ENCODE measurements at places on chromosomes 3 and 15. TPM values are rescaled to one million over a fixed set of nuclear protein-coding genes. Genes with fewer than 3 reads are reported as not detected.
A peak's percentile ranks its signal among the peaks of the same experiment; 100 is the strongest.

DNA sequence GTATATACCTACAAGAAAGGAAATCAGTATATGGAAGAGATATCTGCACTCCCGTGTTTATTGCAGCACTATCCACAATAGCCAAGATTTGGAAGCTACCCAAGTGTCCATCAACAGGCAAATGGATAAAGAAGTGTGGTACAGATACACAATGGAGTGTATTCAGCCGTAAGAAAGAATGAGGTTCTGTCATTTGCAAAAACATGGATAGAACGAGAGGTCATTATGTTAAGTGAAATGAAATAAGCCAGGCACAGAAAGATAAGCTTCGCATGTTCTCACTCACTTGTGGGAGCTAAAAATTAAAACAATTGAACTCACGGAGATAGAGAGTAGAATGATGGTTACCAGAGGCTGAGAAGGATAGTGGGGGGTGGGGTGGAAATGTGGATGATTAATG is 53.1 kb downstream of the FAM81A start:
- DNase-seq: no peak

- no peak for DNase-seq
These were observed 71.3 kb upstream of the ETV5 start for GRCh38 chr3:186180151-186180550.

- DNase-seq: no peak
These were observed 1.5 kb downstream of the WDR5B start for GRCh38 chr3:122414391-122414790.

- DNase-seq: no peak
These were observed 398.9 kb downstream of the LSAMP start for GRCh38 chr3:116046350-116046749.

DNA sequence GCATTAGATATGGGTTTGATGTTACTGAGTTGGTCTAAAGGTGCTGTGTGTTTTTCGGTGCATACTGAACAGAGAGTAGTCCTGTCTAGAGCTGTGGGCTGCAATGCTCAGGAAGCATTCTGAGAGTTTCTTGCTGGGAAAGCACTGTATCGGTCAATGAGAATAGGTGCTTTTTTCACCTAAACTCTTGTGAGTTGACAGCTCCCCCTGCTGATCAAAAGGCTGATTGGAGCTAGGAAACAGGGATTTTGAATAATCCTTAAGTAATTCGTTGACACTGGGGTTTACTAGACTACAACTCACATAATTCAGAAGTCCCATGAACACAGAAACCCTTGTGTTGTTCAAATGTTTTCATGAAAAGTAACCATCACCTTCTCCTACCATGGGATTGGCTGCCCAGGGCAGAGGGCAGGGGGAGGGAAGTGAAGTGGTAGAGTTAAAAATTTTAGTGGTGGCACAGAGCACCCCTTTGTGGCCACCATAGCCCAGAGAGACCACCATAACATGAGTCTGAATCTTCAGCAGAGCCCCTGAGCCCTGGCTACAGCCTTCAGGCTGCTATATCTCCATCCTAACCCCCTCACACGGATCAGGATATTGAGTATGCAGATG is 13.0 kb upstream of the MANF start:
- no peak for DNase-seq

DNA sequence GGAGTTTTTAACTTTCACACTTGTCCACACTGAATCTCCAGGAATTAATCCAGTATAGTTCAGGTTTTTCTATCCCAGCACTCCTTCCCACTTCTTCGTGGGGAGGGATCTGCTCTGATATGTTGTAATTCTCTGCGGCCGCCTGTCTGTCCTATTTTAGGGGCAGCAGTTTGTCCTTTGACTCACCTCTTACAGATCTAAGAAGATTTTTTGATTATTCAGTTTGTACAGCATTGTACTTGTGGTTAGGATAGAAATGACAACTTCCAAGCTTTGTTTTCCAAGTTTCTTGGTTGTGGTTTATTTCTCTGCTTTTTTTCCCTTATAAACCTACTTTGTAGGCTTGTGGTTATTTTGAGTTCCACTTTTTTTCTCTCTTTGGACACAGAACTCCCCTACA is 601.7 kb downstream of the SI start:
- DNase-seq: no peak

DNA sequence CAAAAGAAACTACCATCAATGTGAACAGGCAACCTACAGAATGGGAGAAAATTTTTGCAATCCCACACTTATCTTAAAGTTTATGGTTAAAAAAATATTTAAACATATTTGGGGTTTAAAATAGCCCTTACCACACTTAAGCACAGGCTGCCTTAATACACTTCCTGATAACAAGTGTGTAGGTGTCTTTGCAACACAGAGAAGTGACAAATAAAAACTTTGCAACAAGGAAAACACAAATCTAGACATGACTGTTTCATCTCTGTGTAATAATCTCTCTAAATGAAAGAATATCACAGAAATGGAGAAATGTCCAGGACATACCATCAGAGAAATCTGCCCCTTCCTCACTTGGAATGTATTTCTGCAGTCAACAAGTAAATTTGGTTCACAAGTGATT is 464.1 kb upstream of the ARHGEF26 start:
- no peak for DNase-seq

DNA sequence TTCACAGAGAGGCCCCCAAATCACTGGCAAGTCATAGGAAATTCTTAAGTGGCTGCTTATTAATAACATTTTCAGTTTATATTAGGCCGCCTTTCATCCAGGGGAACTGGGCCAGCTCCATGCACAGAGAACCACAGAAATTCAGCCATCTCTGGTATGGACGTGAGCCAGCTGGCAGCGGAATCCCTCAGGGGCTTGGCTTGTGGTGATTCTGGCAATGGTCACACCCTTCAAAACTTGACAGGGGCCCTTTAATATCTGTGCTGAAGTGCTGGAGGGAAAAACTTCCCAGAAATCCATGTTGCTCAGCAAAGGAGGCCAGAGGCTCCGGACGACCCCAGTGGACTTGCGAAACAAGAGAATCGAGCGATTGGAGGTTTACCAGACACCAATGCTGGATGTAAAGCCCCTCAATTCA is 11.3 kb downstream of the PRICKLE2 start:
- peak; percentile 34 for DNase-seq

DNA sequence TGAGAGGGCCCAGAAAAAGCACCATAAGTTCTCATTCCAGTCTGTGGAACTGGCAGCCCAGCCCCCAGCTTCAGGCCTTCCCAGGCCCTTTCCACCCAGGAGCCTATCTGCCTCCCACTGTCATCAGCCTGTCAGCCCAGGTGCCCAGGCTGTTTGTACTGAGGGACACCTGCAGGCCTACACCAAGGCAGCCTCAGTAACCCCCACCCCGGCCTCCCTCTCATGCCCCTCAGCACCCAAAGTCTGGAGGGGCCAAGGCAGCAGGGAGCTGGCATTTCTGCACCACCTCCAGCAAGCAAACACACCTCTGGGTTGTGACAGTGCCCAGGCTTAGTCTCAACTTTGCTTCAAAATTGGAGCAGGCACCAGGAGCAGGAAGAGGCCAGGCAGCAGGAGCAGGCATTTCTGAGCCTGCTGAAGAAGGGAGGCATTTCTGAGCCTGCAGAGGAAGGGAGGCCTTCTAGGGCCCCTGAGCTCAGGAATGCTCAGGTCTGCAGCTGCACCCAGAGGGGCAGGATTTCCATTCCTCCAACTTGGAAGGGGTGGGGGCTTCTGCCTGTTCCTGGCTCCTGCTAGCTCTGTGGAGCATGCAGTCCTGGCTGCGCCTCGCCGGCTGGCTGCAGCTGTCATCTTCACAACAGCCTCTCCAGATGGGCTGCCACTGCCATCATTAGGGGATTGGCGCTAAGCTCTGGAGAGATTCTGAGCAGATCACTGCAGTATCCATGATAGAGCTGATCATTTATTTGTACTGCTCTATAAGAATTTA is 396.1 kb downstream of the UNC13C start:
- no peak for DNase-seq

DNA sequence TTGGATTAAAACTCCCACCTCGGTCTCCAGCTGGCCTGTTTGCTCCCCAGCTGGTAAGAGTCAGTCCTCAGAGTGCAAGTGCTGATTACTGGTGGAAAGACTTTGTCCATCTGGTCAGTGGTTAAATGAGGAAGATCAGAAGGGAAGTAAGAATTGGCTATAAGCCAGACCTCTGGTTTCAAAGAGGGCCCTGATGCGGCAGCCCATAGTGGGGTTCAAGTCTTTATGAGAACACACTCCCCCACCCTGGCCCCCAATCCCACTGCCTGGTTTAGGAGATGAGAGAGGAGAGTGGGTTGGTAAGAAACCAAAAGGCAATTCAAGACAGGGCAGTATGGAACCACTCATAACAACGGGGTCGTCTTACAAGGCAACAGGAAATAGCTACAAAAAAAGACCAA is 65.0 kb downstream of the FRMD4B start:
- DNase-seq: no peak

DNA sequence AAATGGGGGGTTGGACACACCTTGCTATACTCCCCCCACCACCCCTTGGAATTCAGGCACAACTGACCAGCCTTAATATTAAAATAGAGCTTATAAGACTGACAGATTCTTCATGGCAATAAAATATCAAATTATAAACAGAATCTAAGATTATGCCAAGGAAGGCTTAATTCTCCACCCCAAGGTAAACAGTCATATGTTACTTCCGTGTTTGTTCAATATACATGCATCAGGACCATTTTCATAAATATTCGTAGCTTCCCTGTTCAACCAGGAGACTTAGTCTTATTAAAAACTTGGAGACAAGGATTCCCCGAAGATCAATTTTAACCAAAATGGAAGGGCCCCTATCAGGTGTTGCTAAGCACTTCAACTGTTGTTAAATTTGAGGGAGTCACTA is 13.3 kb upstream of the EHHADH start:
- no peak for DNase-seq

The FANCD2OS gene
- total RNA-seq: not detected

The POPDC2 gene
- 7.1 TPM for total RNA-seq

The GP5 gene
- total RNA-seq: not detected
